ENCODE measurements at places on chromosomes 5 and 9.

GRCh38 chr9:83536332-83536731 lies 1.9 kb downstream of the FRMD3 start:
- DNase-seq = no peak

GRCh38 chr9:21779397-21779796 lies 23.0 kb upstream of the MTAP start:
- no peak for DNase-seq

- no peak for DNase-seq
Measured at GRCh38 chr5:98282521-98282920, 490.9 kb upstream of the RGMB start.

DNA sequence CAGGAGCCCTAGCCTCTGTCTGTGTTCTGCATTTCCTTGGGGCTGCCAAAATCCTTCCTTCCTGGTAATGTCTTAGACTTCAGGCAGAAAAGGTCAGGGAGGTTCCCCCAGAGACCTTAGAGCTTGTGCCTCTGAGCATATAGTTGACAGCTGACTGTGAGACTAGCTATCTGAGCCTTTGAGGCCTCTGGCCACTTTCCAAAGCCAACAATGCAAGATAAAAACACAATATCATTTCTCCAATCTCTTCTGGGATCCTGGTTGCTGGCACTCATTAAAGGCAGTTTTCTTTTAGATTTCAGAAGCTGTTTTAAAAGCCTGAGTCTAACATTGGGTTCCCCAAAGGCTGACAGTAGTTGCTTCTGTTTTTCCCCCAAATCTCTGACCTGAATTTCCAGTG lies 13.2 kb upstream of the GLRA1 start:
- no peak for DNase-seq

DNA sequence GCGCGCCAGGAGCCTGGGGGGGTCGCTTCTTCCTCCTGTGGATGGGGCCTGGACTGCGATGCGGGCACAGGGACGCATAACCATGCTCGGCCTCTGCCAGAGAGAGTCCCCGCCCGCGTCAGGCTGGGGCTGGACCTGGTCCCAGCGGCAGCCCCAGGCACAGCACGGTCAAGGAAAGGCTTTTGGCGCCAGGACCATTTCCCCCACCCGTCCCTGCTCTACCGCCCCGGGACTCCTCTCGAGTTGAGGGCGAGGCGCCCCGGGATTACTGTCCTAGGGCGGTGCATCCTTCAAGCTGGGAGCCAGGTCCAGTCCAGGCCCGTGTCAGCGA lies 341 bp downstream of the MXD3 start:
- DNase-seq = no peak

DNA sequence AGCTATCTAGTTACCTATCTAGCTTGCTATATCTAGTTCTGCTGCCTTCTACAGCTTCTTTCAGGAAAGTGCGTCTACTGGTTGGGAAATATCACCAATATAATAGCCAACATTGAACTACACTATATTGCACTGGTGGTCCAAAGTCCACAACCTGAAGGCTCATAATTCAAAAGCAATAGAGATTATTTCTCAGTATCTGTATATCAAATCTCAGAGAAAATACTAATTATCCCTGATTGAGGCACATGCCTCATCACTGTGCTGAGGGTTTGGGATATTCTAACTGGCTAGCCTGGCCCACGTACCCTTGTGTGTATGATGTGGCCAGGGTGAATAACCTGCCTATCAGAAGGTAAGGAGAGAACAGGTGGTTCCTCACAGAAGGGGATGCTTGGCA lies 53.8 kb downstream of the SH3RF2 start:
- DNase-seq = no peak

DNA sequence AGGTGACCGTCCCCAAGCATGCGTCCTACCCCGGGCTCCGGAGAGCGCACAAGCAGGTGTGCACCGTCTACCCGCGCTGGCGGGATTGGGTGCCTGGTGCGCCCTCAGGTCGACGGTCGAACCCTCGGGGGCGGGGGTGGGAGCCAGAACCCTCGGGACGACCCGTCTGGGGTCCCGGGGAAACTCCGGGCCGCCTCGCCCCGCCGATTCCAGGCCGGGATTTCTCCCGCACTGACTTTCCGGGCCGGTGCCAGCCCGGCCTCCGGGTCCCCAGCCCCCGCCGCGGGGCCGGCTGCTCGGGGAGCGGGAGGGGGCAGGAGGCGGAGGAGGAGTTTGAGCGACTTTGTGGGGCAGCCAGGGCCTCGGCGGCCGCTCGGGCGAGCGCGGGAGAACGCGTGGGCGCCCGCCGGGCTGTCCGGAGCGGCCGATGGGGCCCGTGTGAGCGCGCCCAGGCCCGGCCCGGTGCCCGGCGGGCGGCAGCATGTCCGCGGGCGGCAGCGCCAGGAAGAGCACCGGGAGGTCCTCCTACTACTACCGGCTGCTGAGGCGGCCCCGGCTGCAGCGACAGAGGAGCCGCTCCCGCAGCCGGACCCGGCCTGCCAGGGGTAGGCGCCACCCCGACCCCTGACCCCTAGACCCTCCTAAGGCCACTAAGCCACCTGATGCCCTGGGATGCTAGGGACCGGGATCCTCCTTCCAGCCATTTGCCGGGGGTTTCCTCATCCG lies at the start of gene DAB2IP:
Gene DAB2IP, plus strand, starts transcription at position 340 of the 726 bp plus-strand sequence. Its CDS starts 142 bp downstream, at position 482.
- no peak for DNase-seq

- no peak for DNase-seq
Measured at GRCh38 chr5:118844351-118844750, 144.0 kb downstream of the DTWD2 start.

DNA sequence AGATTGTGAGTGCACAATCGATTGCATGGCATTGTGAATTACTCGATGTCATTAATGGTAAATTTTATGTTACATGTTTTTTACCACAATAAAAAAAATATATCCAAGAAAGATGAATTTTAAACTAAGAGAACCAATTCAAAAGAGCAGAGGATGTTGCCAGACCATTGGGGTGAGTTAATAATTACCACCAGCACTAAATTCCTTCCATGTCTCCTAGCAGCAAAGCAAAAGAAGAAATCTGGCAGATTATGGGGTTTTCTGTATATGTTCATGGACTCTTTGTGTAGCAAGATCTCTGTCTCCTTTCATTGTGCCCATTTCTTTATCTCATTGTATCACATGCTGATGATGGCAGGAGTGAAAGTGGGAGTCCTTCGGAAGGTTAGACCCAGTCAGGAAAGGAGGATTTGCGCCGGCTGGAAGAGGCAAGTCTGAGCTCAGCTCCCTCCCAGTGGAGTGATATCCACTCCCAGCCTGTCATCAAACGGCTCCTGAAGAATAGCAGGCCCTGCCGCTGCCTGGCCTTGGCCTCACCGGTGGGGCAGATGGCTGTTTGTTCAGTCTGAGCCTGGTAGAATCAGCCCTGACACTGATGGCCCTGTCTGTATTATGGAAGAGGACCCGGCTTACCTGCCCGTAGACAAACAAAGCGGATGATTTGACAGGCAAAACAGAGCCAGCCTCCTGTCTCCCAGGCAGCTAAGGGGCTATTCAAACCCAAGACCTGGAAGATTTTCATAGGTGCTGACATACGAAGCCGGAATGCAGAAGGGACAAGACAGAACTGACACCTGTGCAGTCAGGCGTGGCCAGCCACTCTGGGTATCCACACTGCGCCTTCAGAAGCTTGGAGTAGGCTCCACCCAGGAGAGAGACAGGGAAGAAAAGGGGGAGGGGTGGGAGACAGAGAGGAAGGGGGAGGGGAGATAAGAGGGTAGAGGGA lies 21.9 kb upstream of the FOXE1 start:
- DNase-seq = no peak

DNA sequence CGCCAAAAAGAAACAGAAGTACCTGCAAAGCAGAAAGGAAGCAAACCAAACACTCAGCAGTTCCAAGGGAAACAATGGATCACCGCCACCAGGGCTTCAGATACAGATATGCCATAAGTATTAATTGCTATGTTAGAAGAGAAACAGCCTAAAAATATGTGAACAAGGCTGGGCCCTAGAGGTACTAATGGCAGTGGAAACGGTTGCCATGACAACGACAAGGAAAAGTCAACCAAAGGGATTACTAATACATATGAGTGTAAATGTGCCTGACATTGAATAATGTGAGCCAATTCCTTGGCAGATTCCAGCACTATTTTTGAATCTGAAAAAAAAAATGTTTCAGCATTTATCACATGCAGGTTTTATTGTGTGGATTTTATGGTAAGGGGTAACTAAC lies 75.0 kb downstream of the CAVIN4 start:
- no peak for DNase-seq

DNA sequence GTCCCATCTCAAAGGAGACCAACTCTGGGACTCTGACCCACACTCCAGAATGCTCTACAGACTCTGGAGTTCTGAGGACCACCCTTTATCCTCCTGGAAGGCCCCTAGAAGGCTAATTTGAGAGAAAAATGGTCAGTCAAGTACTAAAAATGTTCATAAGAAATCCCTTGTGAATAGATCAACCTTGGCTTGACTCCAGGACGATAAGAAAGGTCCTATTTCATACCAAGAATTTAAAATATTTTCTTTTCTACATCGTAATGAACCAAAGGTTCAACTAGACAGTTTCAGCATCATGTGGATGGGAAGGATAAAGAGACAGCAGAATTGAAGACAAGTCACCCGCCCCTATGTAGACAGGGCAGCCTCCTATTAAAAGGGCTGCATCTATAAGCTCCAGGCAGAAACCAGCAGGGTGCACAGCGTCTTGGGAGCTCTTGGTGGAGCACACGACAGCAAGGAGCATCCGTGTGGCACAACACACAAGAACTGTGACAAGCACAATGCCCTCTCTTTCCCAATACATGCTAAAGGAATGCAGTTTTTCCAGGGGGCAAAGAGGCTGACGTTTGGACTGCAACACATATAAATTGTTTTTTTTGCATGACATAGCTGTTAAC lies 38.3 kb downstream of the RASEF start:
- no peak for DNase-seq

DNA sequence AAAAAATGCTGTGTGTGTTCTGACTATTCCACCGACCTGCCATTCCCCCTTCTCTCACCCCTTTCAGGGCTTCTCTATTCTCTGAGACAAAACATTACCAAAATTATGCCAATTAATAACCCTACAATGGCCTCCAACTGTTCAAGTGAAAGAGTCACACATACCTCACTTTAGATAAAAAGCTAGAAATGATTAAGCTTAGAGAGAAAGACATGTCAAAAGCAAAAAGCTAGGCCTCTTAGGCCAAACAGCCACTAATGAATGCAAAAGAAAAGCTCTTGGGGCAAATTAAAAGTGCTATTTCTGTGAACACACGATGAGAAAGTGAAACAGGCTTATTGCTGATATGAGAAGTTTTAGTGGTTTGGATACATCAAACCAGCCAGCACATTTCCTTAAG lies 279.6 kb upstream of the GRAMD2B start:
- no peak for DNase-seq

DNA sequence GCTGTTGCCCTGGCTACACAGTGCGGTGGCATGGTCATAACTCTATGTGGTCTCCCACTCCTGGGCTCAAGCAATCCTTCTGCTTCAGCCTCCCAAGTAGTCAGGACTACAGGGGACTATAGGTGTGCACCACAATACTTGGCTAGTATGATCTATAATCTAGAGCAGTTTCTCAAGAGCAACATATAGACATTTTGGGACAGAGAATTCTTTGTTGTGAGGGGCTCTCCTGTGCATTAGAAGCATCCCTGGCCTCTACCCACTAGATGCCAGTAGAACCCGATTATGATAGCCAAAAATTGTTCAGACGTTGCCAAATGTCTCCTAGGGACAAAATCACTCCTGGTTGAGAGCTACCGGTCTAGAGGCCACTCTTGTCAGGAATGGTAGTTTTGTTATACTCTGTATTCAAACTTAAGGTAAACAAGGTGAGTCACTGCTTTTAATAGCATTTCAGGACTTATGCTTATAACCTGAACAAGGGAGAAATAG lies 7.2 kb downstream of the ANKHD1 start:
- DNase-seq = no peak

DNA sequence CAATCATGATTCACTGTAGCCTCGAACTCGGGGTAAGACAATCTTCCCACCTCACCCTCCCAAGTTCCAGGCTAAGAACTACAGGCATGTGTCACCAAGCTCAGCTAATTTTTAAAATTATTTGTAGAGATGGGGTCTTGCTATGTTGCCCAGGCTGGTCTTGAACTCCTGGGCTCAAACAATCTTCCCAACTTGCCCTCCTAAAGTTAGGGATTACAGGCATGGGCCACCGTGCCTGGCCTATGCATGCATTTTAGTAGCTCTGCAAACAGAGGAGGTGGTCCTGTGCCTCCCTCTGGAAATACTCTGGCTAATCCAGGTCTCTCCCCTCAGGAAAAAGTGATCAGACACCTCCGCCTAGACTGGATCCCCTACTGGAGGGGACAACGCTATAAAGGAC lies 21.5 kb upstream of the TRIM14 start:
- no peak for DNase-seq

- no peak for DNase-seq
Measured at GRCh38 chr5:14816999-14817761, 54.4 kb downstream of the ANKH start.

DNA sequence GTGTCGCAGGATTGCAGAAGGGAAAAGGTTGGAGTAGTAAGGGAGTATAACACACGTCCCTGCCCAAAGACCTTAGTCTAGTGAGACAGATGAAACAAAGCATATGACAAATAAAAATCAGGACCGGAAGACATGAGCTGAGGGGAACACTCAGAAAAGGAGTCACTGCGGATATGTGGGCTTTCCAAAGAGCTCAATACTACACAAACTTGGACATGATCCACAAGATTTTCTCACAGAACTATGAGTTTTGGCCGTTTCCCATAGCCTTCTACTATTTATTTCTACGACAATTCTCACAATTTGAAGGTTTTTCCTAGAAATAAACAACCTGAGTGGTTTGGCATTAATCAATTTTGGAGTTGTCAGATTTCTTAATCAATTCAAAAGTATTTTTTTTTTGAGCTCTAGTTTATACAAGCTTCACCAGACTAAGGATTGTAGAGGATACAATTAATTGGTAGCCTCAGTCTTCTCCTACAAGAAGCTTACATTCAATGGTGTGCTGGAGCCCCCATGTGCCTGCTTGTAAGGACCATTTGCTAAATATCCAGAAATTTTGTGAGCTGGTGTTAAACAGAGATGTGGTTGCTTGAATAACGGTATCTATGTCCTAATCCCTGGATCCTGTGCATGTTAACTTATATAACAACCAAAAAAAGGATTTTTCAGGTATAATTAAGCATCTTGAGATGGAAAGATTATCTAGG lies 91.4 kb downstream of the ADAMTS12 start:
- no peak for DNase-seq

DNA sequence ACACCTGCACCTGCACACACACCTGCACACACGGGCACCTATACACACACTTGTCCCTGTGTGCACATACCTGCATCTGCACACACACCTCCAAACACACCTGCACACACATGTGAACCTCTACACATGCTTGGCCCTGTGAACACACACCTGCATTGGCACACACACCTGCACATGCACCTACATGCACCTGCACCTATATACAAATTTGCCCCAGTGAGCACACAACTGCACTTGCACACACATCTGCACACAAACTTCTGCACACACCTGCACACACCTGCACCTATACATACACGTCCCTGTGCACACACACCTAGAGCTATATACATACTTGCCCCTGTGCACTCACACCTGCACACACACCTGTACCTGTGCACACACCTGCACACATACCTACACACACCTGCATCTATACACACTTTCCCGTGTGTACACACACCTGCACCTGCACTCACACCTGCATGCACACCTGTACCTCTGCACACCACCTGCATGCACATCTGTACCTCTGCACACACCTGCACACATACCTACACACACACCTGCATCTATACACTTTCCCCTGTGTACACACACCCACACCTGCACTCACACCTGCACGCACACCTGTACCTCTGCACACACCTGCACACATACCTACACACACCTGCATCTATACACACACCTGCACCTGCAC lies 21.5 kb upstream of the LPCAT1 start:
- DNase-seq = no peak
